ENCODE measurements at places on chromosomes 5 and 9.

DNA sequence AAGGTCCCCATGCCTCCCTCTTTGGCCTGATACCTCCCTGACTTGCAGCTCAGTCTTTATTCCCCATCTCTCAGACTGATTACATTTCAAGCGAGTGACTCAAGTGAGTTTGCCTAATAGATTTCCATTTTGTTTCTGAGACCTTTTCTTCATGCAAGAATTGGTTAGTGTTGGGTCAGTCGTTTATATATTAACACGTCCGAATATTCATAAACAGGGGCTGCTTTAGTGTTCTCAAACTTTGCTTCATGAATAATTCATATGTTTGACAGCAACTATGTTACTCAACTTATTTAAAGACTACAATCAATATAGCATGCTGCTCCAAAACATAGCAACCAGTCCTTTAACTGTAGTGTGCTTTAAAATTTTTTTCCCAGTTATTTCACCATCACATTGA is 36.6 kb upstream of the MIER3 start:
- no peak for DNase-seq

- DNase-seq, result no peak
These were observed 2.7 kb upstream of the BTNL9 start for GRCh38 chr5:181037365-181037861.

- no peak for DNase-seq
These were observed 1.2 kb downstream of the FBXO10 start for GRCh38 chr9:37575001-37575400.

GRCh38 chr9:96556701-96557461 is 62.8 kb downstream of the CDC14B start:
- DNase-seq, result no peak

DNA sequence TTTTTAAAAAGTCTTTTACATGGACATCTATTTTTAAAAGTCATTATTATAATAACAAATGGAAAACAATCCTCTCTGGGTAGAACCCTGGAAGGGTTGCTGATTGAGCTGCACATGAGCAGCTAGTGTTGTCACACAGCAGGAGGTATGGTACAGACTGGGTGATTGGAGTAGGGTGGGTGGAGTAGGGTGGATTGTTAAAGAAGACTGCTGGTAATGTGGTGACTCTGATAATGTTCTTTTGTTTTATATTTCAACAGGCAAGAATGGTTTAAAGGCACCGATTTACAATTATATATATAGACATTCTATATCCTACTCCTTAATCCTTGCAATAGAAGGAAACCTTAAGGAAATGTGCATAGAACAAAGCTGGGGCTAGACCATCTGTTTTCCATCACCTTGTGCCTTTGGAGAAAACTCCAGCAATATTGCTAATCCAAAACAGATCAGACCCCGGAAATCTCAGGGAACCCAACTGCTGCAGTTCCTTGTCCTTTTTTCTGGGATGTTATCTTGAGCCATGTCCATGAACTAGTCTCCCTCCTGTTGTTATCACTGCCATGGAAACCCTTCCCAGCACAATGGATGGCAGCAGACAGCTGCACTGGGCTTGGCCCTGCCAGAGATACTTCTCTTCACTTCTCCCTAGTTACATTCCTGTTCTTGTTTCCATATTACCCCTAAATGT is 129.7 kb downstream of the YIPF5 start:
- DNase-seq, result no peak

DNA sequence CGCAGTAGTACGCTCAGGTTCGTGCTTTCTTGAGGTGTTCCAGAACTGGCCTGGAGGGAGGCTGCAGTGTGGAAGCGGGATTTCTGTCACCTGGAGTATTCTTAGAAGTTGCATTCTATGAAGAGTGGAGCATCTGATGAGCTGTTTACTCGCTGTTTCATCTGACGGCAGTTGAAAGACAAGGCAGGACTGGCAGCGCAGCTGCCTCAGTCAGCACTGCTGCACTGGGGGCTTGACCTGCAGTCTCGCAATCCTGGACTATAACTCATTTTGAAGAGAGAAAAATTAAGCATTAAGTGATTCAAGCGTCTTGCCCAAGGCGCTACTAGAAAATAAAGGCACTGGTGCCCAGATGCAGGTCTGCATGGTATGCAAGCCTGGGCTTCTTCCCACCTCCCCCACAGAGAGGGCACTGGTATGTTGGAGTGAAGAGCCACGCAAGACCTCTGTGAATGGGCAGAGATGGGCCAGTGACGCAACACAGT is 10.6 kb downstream of the TENT4A start:
- DNase-seq, result no peak

DNA sequence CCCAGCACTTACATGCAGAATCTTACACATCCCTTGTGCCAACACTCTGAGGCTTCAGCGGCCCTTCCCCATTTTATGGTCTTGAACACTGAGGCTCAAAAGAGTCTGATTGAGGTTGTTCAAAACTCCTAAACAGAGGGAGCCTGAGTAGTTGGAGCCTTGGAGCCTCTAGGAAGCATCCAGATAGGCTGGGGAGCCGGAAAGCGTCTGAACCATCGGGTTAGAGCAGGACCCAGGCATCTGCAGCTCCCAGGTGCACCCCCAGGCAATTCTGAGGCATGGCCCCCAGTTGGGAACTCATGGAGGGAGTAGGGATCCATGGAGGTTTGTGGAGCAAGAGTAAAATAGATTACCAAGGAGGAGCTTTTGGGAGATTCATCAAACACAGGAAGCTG is 3.8 kb downstream of the OLFML2A start:
- no peak for DNase-seq

GRCh38 chr5:164202338-164202737 is 696.9 kb downstream of the MAT2B start:
- DNase-seq, result no peak

GRCh38 chr9:112765281-112765680 is 14.7 kb downstream of the SNX30 start:
- DNase-seq, result no peak

DNA sequence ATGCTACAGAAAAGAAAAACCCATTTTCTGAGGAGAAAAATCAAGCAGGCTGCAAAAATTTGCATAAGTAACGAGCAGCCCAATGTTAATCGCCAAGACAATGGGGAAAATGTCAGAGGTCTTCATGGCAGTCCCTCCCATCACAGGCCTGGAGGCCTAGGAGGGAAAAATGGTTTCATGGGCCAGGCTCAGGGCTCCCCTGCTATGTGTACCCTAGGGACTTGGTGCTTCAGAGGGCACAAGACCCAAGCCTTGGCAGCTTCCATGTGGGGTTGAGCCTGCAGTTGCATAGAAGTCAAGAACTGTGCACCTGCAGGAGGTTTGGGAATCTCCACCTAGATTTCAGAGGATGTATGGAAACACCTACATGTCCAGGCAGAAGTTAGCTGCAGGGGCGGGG is 10.4 kb downstream of the CAAP1 start:
- no peak for DNase-seq
